GM10248 (cell line): ENCODE measurements at places on chromosomes 16 and 17.

- no peak for DNase-seq
Observed at GRCh38 chr16:73356401-73357079, 308.6 kb upstream of the ZFHX3 start.

- DNase-seq = no peak
Observed at GRCh38 chr17:31310260-31310659, 3.6 kb downstream of the EVI2B start.

DNA sequence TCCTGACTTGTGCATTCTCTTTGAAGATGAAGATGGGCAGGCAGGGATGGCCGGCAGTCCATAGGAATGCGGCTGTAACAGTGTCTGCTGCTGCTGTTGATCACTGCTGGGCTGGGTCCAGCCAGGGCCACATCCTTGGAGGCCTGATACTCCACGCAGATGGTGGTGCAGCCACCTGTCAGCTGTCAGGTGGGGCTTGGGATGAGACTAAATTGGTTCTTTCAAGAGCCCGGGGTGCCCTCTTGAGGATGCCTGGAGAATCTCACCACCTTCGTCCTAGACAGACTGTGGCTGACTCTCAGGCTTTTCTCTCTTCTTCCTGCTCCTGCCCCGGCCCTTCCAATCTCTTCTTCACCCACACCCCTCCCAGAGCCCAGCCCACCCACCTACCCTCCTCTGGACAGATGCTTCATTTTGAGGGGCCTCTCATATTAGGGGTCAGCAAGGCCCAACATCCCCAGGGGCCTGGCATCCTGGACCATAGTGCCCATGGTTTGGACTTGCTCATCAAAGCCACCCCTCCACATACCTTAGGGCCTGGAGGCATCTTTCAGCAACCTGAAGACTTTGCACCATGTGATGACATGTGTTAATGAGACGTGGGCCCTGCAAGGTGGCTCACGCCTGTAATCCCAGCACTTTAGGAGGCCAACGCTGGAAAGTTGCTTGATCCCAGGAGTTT, 19.1 kb downstream of the OSBPL7 start:
- DNase-seq = peak; percentile 84

- DNase-seq = peak; percentile 70
Observed at GRCh38 chr17:28878981-28879380, 18.6 kb downstream of the FLOT2 start.

GRCh38 chr17:45288825-45289224, 26.9 kb upstream of the SPATA32 start:
- no peak for DNase-seq

DNA sequence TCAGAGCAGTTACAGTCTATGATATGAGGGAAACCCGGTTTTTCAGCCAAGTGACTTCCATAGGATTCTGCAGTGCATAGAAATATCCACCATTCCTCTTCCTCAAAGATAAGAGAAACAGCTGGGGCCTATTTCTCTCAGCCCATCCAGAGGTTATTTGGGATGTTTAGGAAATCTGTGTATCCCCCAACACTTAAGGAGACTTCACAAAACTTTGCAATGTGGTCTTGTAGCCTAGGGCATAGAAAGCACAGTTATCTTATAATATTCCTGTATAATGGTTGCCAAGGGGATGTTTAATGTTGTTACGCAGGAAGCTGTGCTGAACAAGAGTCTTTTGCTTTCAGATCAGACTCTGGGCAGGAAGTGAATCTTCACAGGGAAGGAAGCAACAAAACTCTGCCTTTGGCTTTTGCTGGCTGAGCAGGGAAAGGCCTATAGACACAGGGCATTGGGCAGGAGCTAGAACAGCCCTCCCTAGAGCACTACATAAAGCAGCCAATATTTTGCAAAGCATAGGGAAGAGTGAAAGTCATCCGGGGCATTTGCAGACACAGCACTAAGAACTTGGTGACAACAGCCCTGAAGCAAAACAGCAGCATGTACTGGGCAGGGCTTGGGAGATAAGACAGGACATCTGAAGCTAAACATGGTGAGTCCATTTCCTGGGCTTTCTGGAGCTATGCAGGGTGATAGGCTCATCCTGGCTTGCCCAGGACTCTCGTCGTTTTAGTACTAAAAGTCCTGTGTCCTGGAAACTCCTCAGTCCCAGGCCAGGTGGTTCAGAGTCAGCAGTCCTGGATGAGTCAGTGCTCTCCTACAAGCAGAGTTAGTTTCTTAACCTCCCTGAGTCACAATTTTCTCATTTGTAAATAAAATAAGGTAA, 18.7 kb upstream of the BEAN1 start:
- no peak for DNase-seq

GRCh38 chr17:41868568-41868967, 3.3 kb upstream of the KLHL11 start:
- DNase-seq = no peak

DNA sequence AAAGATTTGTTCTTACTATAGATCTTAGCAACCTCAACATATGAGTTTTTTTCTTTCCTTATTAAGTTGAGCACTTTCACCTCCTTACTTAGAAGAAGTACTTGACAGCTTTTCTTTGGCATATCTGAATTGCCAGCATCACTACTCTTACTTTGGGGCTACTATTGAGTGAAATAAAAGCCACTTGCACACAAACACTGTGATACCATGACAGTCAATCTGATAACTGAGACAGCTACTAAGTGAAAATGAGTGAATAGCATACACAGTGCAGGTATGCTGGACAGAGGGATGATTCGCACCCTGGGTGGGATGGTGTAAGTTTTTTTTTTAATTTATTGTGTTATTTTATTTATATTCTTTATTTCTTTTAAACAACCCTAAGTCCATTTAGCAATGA, 13.5 kb upstream of the TENT4B start:
- no peak for DNase-seq

GRCh38 chr16:78252757-78253156, 153.3 kb downstream of the WWOX start:
- no peak for DNase-seq

- DNase-seq = no peak
Observed at GRCh38 chr16:9843424-9844018, 338.7 kb downstream of the GRIN2A start.

DNA sequence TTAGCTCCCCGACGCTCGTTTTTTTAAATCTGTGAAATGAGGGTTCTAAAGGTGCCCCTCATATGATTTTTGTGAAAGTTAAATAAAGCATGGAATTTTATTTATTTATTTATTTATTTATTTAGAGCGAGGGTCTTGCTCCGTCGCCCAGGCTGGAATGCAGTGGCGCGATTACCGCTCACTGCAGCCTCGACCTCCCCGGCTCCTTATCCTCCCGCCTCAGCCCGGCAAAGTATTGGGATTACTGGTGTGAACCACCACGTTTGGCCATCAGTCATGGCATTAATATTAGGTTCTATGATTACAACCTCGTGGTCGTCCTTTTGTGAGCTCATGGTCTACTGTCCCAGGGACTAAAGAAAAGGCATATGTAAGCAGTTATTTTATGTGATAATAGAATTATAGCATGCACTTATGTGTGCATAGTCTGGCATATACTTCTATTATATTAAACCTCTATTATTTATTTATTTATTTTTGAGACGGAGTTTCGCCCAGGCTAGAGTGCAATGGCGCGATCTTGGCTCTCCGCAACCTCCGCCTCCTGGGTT, 557 bp upstream of the LUC7L start:
- DNase-seq = no peak

- no peak for DNase-seq
Observed at GRCh38 chr17:48546137-48546923, 1.4 kb upstream of the HOXB2 start.

- DNase-seq = no peak
Observed at GRCh38 chr16:12177643-12178042, 201.1 kb downstream of the SNX29 start.

DNA sequence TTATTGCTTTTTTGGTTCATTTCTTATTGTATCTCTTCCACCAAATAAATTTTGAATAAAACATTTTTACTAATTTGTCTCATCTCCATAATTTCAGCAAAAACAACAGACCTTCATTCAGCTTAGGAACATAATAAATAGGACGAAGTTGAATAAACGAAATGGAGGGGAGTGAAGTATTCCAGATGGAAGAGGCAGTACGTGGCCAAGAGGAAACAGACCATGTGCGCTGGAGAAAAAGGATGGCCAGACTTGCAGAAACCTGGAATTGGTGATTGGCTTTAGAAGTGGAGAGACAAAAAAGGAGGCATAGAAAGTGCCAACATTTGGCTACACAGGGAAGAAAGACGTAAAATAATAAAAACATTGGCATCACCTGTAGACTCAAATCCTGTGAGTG, 113.5 kb downstream of the USP22 start:
- DNase-seq = no peak

DNA sequence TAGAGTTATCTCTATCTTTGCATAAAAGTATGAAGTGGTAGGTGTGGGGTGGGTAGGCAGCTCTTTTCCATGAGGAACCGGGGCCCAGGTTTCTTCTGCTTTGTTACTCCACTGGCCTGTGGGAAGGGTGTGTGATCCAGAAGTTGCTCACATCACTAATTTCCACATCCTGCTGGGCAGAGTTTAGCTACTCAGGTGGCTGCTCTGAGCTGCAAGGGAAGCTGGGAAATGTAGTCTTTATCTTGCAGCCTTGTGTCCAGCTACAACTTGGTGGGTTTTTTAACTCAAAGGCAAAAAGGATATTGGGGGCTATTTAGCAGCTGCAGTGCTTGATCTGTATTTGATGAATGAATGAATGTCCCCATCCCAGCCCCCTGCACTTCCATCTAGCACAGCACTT, 335.3 kb downstream of the SNX29 start:
- no peak for DNase-seq

- no peak for DNase-seq
Observed at GRCh38 chr16:87947356-87948118, 3.7 kb upstream of the BANP start.

GRCh38 chr16:2748757-2749455, 3.5 kb upstream of the SRRM2 start:
- DNase-seq = no peak

- DNase-seq = no peak
Observed at GRCh38 chr16:69393898-69394849, 8.4 kb upstream of the TERF2 start.

DNA sequence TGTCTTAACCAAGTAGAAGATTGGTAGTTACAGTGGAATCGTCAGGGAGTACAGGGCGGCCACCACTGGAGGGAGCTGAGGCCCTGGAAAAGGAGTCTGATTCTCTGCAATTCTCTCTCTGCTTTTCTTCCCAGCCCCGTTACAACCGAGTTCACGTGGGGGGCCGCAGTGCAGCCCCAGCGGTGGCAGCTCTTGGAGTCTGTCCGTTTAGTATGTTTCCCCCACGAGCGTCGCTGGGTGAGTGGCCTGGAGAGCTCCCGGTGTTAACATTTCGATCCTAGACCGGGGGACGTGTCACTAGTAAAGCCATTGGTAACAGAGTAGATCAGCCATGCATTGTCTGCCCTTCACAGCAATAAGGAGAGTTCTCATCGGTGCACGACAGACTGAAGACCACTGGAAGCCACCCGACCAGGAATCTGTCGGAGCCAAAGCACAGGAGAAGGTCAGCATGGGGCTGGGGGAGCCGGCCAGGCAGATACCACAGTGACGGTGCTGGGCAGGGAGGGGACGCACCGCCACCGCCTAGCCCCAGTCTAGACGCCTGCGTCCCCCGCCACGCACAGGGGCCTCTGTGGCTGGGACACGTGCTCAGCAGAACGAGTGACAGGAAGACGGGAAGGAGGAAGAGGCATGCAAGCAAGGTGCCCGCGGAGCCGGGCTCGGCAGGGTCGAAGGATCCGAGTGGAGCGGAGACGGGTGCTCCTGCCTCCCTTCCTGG, 15.7 kb downstream of the SLC16A3 start:
- DNase-seq = no peak

DNA sequence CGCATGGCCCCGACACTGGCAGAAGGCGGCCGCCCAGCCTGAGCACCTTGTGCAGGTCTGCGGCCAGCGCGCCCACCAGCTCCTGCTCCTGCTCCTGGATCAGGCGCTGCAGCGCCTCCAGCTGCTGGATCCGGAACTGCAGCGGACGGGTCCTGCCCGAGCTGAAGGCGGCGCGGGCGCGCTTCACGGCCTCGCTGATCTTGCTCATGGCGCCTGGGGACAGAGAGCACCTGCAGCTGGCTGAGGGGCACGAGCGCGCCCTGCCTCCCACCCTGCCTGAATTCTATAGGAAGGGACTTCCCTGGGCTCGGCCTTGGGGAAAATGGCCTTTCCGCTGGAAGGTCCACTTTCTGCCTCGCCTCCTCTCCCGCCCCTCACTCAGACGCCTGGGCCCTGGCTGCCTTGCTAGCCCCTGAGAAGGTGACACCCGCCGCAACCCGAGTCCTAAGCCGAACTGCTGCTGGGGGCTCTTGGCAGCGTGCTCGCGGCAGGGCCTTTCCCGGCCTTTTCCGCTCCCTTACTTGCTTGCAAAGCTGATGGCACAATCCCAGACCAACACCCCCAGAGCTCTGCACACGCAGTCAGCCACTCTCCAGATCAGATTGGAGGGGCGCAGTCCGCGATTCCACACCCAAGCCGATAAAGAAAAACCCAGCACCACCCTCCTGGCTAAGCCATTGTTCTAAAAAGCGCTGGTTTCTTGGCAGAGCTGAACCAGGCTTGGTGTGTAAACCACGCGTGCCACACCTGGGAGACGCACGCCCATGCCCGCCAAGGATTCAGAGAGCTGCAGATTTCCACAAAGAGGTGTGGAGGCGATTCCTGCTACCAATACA, 3.0 kb downstream of the ALDH3A1 start:
- DNase-seq = peak; percentile 89

DNA sequence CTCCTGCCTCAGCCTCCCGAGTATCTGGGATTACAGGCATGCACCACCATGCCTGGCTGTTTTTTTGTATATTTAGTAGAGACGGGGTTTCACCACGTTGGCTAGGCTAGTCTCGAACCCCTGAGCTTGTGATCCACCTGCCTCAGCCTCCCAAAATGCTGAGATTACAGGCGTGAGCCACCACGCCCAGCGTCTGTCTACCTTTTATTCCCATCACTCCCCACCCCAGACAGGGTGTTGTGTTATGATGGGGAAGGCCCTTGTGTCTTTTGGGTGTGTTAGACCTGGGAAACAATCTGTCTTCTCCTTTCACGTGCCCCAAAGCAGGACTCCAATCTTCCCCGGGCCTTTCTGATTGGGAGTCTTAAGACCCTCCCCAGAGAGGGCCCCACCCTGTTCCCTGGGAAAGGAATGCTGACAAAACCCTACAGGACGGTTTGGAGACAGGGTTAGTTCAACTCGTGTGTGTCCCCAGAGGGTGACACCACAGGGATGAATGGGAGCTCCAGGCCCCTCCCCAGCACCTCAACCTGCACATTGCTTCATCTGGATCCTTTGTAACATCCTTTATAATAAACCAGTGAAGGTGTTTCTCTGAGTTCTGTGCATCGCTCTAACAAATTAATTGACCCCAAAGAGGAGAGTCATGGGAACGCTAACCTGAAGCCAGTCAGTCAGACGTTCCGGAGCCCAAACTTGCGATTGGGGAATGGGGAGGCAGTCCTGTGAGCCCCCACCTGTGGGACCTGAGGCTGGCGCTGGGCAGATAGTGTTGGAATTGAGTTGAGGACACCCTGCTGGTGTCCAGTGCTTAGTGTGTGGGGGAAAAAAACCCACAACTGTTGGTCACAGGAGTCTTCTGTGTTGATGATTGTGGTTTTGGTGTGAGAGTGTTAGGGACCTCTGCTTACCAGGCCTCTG, 3.2 kb upstream of the ELOB start:
- no peak for DNase-seq
